Neural crest cell (in vitro differentiated cells): ENCODE measurements at places on chromosomes 16 and 17. TPM values are rescaled to one million over a fixed set of nuclear protein-coding genes. Genes with fewer than 3 reads are reported as not detected.

DNA sequence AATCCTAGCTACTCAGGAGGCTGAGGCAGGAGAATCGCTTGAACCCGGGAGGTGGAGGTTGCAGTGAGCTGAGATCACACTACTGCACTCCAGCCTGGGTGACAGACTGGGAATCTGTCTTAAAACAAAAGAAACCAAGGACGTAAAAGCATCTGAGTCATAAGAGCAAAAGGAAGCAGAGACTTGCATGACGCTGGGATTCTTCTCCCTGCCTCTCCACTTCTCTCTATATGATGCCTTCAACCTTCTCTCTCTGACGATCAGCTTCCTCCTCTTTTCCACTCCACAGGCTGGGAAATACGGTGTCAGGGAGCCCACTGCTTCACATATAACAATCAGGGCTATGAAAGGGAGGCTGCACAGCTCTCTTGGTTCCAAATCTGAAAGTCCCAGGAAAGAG lies 43.2 kb upstream of the CCL1 start:
- DNase-seq: no peak

DNA sequence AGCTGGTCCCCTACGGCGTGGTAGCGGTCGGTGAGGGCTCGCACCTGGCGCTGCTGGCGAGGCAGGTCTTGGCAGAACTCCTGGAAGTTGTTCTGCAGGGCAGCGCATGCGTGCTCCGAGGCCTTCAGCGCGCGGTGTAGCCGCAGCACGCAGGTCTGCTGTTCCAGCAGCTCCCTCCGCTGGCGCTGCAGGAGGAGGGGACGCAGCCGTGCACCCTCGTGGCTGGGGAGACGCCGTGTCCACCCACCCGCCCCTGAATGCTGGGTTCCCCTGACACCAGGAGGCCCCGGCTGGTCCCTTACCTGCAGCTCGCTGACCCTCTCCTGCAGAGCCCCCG lies 12.2 kb downstream of the EVPL start:
- no peak for DNase-seq

GRCh38 chr17:38562215-38562569 lies 43.6 kb downstream of the SRCIN1 start:
- no peak for DNase-seq

DNA sequence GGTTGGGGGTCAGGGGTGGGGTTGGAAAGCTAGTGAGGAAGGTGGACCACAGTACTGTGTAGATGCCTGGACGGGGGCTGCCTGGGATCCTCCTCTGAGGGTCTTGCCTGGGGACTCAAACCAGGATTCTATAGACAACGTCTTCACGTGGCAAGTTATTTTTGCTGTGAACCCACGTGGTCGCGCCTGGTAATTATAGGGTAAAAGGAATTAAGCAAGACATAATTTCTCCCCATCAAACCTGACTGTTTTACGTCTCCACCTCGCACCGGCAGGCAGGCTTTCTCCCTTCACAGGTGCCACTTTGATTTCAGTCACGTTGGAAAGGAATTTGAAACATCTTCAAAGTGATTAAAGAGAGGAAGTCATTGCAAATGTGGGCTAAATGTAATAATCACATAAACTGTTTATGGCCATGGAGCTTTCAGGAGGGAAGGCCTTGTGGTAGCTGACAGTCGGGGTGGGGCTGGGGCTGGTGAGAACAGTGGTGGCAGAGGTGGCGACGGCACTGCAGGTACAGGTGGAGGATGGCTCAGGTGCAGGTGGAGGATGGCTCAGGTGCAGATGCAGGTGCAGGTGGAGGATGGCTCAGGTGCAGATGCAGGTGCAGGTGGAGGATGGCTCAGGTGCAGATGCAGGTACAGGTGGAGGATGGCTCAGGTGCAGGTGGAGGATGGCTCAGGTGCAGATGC lies 197.1 kb upstream of the NLRP1 start:
- DNase-seq: no peak

Gene HAS3
- total RNA-seq: 2.9 and 4.2 TPM in 2 replicates

Gene PRR35
- total RNA-seq: not detected in 2 replicates

Gene ADAP2
- total RNA-seq: 1.7 and 2.2 TPM in 2 replicates
